CD4-positive, alpha-beta T cell (primary cell): ENCODE measurements at places on chromosomes 12 and 14.

DNA sequence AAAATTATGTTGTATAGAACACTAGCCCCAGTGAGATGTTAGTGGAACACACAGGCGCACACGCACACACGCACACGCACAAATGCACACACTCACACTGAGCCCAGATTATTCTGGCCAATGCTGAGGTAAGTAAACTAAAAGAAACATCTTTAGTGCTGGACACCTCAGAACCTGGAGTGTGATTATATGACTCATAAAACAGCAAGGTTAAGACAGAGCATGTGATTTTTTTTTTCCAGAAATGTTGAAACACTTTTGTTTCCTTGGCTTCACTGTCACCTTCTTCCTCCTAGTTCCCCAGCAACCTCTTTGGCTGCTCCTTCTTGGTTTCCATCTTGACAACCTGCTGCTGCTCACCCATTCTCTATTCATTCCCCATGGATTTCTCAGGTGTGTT is 141.0 kb upstream of the ALG10B start:
- no peak for DNase-seq

DNA sequence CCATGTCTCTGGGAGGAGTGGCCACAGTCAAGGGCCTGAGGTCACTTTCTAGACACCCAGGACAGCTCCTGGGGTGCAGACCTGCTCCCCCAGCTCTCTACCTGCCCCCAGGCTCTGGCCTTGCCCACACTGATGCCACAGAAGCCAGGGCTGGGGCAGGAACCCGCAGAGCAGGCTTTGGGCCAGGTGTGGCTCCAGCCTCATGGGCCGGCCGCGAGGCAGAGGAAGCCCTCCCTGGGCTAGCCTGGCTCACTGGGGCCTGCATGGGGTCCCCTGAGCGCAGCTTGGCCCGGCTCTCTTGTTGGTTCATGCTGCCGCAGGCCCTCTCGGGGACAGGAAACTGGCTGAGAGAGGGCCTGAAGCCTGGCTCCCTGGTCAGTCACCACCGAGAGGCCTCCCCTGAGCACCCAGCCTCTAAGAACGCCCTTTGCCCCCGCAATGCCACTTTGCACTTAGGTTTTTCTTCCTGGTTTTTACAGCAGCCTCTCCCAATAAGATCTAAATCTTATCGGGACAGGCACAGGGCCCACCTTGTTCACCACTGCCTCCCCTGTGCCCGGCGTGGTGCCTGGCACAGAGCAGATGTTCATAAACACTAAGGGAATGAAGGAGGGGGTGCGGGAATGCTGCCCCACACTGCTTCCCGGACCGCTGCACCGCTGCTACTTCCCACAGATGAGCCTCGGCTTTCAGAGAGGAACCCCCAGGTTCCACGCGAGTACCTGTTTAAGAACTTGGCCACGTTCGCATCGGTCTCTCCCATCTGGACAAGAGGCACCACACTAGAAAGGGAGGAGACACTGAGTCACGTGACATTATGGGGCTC is 14.7 kb downstream of the MMAB start:
- no peak for DNase-seq

DNA sequence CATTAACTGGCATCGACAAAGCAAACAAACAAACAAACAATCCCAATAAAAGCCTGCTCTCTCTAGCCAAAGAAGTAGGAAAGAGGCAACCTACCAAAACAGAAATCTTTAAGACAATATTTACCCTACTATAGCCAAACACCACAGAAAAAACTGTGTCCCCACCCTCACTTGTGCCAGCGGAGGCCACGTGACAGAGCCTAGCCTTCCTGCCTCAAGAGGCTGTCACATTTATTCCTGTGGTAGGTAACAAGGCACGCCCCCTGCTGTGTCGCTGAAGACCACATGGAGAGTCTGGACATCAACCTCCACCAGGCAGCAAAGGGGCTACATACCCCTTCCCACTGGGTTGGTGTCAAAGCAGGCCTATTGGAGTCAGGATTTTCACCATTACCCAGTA is 148.1 kb downstream of the LMNTD1 start:
- no peak for DNase-seq

GRCh38 chr12:30927222-30927611 is 669 bp downstream of the TSPAN11 start:
- DNase-seq: no peak

DNA sequence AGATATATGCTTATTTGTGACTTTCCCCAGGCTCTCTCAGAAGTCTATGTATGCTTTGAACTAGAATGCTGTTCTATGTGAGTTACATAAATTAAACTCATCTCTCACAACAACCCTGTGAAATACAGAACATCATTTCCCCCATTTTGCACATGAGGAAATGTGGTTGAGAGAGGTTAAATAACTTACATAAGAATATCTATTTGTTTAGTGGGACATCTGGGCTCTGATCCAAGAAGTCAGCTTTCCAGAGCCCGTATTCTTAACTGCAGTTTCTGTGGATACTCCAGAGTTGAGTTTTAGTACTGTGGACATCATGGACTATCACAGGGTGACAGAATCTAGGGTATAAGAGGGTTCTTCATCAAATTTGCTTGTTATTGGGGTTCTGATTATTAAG is 242.5 kb upstream of the ARHGAP5 start:
- DNase-seq: no peak

- DNase-seq: no peak
Measured at GRCh38 chr12:105267711-105268110, 31.7 kb upstream of the APPL2 start.

GRCh38 chr14:70893858-70894291 is 13.4 kb upstream of the PCNX1 start:
- no peak for DNase-seq
